Esophagus muscularis mucosa (tissue), 4 donors: ENCODE measurements at places on chromosomes 5 and 9. TPM values are rescaled to one million over a fixed set of nuclear protein-coding genes. Genes with fewer than 3 reads are reported as not detected.

Gene AOPEP
- 305 TPM for total RNA-seq

Gene SLC36A2
- total RNA-seq, result not detected

Gene PRRX2
- total RNA-seq, result 10.2 TPM

Gene ARID3C
- not detected for total RNA-seq

Gene FBXL7
- total RNA-seq, result 27.4 TPM

- no peak overlapping the region for H3K4me3 ChIP-seq
- H3K36me3 ChIP-seq, result no peaks in the 10 kb centered on the region
Measured at GRCh38 chr5:83964271-83964670, 243.6 kb upstream of the HAPLN1 start.

GRCh38 chr9:108664309-108665255 lies 191.2 kb downstream of the ACTL7B start:
- H3K4me3 ChIP-seq, result no peak overlapping the region
- no peak overlapping the region for H3K27ac ChIP-seq
- no peaks in the 10 kb centered on the region for H3K27me3 ChIP-seq
- no peak for DNase-seq

- no peaks in the 10 kb centered on the region for H3K4me1 ChIP-seq
- H3K27ac ChIP-seq, result no peak overlapping the region
- no peaks in the 10 kb centered on the region for H3K36me3 ChIP-seq
- no peak overlapping the region for H3K4me3 ChIP-seq
Measured at GRCh38 chr9:81373294-81373693, 316.1 kb downstream of the TLE1 start.

DNA sequence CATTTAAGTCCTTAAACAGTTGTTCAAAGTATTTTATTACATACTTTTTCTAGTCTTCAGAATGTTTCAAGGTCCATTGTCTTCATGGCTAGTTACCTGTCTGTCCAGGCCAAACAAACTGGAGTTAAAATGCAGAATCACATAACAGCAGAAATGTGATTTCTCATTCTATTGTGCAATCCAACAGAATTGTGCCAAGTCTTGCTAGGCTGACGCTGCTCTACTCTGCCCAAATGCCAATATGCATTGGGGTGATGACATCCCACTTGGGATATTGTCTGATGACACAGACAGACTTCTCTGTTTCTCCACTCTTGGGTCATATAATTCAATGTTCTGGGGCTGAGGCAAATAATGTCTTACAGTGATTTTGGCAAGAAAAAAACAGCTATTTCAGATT lies 5.2 kb upstream of the SLC22A5 start:
- no peaks in the 10 kb centered on the region for H3K27me3 ChIP-seq
- no peak for DNase-seq
- H3K27ac ChIP-seq, result peak overlapping the region; percentile 79
- no peak overlapping the region for H3K4me3 ChIP-seq

DNA sequence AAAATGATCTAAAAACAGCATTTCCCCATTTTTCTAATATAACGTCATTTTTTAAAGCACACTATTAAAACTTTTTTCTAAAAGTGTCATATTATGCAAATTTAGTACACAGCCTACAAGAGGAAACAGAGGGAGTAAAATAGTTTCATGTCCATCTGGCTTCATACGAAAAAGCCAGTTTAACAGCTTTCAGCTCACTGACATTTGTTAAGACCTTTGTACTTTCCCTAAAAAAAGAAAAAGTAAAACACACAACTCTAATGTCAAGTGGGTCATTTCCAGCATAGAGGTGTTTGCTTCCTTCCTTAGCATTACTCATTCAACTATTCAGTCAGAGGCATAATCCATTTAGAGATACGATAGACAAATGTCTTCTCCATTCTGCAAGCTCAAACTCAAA lies 49.4 kb downstream of the ABHD17B start:
- DNase-seq, result no peak
- no peaks in the 10 kb centered on the region for H3K36me3 ChIP-seq
- no peak overlapping the region for H3K4me3 ChIP-seq
- no peak overlapping the region for H3K27ac ChIP-seq
- no peaks in the 10 kb centered on the region for H3K4me1 ChIP-seq

DNA sequence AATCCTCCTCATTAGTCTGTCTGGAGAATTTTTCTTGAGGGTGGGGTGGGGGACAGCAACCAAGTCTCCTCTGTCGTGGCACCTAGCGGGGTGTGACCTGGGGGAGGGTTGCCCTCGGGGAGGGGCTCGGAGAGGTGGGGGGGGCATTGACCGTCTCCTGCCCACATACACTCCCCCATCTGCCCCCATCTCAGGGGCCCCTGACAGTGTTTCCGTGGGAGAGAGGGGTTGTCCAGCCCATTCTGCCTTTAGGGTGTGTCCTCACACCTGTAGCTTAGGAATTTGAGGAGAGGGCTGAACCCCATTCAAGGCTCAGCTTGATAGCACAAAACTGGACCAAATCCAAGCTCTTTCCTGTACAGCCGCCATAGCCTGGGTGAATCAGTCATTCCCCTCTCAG lies 5.9 kb upstream of the CXXC5 start:
- H3K27me3 ChIP-seq, result no peaks in the 10 kb centered on the region
- peaks cover 34% of the 10 kb centered on the region for H3K4me1 ChIP-seq
- H3K4me3 ChIP-seq, result no peak overlapping the region
- no peak overlapping the region for H3K27ac ChIP-seq

GRCh38 chr5:150573216-150573615 lies 65.3 kb downstream of the NDST1 start:
- no peak overlapping the region for H3K4me3 ChIP-seq
- H3K36me3 ChIP-seq, result no peaks in the 10 kb centered on the region
- H3K27me3 ChIP-seq, result no peaks in the 10 kb centered on the region

GRCh38 chr5:61167382-61167781 lies 5.1 kb upstream of the SMIM15 start:
- H3K36me3 ChIP-seq, result no peaks in the 10 kb centered on the region
- DNase-seq, result no peak
- no peak overlapping the region for H3K27ac ChIP-seq
